Eye (tissue), 1 donor: ENCODE measurements at places on chromosomes 7 and 10.
A peak's percentile ranks its signal among the peaks of the same experiment; 100 is the strongest.

- peak; percentile 20 for DNase-seq
These were observed 277.6 kb downstream of the KCND2 start for GRCh38 chr7:120550494-120551048.

GRCh38 chr7:100566018-100566531 is 7.6 kb downstream of the SAP25 start:
- DNase-seq = no peak

DNA sequence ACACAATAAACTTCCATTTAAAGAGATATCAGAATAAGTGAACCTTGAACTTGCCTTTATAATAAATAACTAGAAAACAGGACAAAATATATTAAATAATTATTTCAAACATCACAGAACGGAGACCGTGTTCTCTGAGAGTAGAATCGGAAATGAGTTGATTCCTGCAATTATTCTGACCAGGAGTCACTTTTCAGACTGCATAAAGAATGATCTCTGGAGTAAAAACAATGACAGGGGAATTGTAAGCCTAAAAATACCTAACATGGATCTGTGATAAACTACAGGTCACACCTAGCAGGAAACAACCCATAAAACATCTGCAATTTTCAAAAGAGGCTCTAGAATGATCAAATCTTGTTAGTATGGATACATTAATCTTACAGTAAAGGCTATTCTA is 577.5 kb upstream of the SORCS1 start:
- DNase-seq = no peak

DNA sequence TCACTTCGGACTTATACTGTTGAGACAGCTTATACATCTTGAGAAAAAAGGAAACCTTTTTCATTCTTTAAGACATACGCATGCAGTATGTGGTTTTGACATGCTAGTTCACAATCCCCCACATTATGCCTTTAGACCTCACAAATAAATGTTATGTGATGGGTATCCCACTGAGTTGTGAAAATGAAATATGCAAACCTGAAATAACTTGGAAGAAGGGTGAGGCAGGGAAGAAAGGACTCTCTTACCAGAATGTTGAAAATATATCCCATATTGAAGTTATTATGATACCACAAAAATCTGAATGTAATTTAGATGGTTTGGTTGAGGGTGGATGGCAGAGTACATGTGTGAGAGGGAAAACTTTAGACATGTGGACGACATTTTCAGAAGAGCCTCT is 379.8 kb downstream of the BBS9 start:
- no peak for DNase-seq

DNA sequence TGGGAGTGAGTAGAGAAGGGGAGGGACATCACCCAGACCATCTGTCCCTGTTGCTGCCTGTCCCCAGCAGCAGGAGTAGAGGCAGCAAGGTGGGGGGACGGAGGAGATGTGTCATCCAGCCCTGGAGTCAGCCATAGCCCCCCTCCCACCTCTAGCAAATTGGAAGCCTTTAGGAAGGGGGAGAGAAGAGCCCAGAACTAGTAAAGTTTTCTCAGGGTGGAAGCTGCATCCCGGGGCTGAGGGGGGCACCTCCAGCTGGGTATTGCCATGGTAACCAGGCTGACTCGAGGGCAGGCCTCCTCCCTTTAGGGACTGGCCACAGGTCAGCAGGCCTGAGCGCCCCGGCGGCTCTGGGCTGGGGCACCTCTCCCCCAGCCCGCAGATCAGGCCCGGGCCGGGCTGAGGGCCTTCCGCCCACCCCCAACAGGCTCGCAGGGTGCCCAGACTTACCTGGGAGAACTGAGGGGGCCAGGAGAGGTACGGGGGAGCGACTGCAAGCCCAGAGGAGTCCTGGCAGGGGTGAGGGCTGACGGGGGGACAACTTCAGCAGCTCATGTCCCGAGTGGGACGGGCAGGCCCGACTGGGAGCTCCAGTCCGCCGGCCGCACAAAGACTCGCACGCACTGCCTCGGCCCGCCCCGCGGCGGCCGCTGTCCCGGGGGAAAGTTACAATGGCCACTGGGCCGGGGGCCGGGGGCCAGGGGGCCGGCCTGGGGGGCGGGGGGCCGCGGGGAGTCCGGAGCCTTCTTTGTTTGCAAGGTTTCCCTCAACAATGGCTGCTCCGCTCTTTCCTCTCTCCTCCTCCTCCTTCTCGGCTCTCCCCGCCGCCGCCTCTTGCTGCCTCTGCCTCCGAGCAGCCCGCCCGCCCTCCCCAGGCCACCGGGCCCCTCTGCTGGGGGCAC is 6.0 kb downstream of the LDB1 start:
- DNase-seq = peak; percentile 70

DNA sequence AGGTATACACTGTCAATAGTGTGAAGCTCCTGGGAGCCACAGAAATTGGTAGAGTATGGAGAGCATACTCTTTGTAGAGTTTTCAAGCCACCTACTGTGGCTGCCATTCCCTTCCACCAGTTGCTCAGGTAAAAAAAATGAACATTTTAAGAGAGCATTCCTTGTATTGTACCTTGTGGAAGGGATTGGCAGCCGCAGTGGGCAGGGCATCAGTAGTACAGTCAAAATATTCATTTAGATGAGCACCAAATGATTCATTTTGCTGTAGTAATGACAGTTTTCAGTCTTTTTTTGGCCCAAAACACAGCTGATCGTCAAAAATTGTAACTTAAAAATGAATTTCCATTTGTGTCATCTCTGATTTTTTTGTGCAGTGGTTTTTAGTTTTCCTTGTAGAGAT is 304.9 kb downstream of the ATRNL1 start:
- no peak for DNase-seq

- DNase-seq = no peak
These were observed 30.0 kb downstream of the EEPD1 start for GRCh38 chr7:36182854-36183604.

DNA sequence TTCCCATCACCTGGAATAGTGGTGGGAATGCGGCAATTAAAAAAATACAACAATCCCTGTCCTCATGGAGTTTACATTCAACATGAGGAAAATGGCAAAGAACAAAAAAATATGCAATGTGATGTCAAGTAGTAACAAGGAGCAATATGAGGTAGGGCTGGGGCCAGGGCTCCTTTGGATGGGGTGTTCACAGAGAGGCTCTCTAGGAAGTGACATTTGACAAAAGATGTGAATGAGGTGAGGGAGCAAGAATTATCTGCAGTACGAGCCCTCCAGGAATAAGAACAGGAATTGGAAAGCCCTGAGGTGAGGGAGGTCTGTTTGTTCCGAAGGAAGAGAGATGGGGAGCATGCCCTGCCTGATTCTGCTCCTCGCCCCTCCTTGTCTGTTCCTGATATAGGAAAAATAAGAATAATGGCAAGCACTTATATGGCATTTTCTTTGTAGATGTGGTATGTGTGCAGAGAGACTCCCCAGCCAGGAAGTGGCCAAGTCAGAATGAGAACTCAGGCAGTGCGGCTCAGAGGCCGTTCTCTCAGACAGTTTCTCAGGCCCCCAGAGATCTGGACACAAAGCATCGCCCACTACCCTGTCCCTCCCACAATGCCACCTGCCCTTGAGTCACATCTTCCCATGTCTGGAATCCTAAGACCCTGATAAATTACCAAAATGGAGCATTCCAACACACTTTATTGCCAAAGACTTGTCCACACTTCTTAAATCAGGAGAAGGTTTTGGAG is 105.6 kb downstream of the APBB1IP start:
- DNase-seq = no peak

DNA sequence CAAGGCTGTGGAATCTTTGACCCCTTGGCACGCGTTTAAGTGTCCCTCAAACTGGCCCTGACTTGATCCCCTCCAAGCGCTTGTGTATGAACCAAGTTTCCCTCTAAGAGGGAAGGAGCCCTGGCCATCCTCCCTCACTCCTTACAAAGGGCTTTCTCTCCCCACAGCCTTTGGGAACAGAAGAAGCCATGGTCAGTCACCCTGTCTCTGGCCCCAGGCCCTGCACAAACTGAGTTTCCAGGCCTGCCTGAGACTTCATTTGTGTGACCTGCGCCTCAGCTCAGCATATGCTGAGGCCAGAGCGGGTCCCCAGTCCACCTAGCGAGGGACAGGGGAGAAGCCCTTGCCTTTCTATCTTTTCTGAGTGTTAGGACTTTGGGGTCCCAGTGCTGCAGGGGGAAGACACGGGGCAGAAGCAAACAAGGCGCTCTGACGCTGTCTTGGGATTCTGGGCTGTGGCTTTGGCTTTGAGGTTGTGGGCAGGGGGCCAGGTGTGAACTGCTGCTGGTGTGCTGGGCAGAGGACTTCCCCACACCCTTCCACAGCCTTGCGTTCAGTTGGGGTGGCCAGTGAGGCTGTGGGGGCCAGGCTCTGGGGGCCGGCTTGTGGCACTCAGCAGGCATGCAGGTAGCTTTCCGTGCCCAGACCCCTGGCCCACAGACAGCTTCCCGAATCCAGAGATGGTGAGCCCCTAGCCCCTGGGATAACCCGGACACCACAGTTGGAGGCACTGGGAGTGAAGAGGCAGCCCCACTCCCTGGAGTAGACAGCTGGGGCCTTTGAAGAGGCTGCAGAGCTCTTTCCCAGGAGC is 1.5 kb downstream of the RET start:
- DNase-seq = peak; percentile 29

DNA sequence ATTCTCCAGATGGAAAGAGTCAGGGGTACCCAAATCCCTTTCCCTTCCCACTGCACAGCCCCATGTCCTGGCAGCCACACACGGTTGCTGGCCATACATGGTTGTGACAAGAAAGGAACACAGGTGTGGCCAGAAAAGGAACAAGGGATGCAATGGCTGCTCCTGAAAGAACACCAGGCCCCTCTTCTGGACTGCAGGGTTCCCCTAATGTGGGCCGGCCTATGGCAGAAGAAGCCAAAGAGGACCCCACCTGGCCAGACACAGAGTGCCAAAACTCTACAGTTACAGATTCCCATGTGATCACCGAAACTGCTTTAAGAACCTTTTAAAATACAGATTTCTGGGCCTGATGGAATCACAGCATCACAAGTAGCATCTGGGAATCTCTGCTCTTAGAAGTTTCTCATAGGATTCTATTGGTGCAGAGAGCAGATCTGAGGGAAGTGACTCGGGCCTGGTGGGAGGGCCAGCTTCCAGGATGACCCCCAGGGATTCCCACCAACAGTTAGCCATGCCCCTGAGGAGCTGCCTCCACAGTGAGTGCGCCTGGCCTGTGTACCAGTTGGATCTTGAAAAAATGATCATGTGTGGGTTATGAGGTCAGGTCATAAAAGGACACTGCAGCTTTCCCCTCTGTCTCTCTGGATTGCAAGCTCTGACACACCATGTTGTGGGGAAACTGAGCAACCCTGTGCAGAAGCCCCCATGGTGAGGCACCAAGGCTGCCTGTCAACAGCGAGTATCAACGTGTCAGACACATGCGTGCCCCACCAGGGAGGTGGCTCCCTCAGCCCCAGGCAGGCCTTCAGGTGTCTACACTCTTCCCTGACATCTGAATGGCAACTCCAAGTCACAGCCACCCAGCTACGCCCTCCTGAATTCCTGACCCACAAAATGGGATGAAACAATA is 89.6 kb upstream of the LANCL2 start:
- DNase-seq = no peak

DNA sequence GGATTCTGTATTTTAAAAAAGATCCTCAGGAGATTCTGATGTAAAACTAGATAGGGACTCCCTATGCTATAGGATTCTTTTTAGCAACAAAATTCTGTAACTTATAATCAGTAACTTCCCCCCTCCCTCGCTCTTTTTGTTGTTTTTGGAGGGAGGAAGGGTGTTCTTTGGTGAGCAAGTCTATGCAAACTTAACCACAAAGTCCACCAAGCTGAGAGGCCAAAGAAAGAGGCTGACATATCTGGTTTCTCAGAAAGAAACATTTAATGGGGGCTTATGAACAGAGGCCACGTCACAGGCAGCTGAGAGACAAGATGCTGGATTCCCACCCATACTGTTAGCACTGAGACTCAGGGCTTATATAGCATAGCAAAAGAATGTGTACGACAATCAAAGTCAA is 14.3 kb upstream of the ABCB5 start:
- no peak for DNase-seq

GRCh38 chr10:124669141-124669823 is 74.9 kb downstream of the FAM53B start:
- no peak for DNase-seq

- DNase-seq = no peak
These were observed 244.2 kb upstream of the IGFBP3 start for GRCh38 chr7:46165276-46165675.

DNA sequence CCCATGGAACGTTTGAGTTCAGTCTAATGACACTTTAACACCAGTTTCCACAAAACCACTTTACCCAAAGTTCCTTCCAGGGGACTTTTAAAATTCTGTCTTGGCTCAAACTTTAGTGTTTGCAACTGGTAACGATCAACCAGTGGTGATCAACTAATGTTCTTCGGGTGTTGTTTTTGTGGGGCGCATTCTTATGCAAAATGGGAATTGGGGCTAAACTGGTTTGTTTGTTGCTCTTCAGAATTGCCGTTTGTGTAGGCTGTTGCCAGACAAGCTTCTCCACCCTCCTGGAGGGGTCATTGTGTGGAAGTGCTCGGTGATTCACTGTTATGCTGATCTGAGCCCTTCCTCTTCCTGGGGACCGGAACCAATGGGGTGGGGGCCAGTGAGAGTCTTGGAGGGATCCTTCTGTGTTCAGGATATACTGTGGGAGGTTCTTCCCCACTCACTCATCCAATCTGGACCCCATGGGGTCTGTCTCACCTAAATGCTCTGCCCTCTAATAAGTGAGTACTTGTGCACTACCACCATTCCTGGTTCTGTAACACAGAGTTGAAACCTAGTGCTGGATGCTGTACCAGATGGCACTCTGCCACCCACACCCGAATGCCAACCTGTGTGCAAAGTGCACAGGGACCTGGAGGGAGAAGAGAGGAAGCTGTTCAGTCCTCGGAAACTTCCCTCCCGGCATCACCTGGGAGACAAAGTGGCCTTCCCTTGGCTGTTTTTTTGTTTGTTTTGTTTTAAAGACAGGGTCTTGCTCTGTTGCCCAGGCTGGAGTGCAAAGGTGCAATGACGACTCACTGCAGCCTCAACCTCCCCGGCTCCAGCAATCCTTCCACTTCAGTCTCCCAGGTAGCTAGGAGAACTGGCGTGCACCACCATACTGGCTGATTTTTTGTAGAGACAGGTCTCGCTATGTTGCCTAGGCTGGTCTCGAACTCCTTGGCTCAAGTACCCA is 2.1 kb downstream of the NFE2L3 start:
- no peak for DNase-seq

- DNase-seq = no peak
These were observed 51.8 kb upstream of the RHEB start for GRCh38 chr7:151571471-151571870.

DNA sequence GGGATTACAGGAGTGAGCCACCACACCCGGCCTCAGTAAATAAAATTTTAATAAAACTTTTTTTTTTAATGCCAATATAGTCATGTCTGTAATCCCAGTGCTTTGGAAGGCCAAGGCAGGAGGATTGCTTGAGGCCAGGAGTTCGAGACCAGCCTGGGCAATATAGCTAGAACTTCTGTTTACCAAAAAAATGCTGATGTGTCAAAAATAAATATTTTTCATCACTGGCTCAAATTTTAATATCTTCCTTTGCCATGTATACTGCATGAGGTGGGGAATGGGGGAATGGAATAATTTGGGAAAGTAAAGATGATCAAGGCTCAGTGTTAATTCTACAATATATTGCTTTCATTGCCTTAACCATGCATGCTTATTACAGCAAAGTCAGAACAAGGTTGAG is 10.7 kb upstream of the RHBDD2 start:
- DNase-seq = no peak

- no peak for DNase-seq
These were observed 64.7 kb downstream of the MKX start for GRCh38 chr10:27680691-27681605.
